NCI-H2171 (cell line): ENCODE measurements at places on chromosomes 12 and 14.

DNA sequence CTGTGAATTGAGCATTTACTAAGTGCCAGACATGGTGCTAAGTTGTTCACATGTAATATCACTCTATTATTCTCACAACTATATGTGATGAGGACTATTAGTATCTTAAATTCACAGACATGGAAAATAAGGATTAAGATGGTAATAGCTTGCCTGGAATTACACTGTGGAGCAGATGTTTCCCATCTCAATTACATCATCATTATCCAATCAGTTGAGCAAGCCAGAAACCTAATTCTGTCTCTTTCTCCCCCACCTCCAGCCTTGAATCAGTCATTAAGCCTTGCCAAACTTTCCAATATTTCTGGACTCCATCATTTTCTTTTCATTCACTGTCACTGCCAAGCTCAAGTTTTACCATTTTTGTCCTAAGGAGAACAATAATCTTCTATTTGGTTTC lies 287.8 kb upstream of the KITLG start:
- no peak for DNase-seq

DNA sequence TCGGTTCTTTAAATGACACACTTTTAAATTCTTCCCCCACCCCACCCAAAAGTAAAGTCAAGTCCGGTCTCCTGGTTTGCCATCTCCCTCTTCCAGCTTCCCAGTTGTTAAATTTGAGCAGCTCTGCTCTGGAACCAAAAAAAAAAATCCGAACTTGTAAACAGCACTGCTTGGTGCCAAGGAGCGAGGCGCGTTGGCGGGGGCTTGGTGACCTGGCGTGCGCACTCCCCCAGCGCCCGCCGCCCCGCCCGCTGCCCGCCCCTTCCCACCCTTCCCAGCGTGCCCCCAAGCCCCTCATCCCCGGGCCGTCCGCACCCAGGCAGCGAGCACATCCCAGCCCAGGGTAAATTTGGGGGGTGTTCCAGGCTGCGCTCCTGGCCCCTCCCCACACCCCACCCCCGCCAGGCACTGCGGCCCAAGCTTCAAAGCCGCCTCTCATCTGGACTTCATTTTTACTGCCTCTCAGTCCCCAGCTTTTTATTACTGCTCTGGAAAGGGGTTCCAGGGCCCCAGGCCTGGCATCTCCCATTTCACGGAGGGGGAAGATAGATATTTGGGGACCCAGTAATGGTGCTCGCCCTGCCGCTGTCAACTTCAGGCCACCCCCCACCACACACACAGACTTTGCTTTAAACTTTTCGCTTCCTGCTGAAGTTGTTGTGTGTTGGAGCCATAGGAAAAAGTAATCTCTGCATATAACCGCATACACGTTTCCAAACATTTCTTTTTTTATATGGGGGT lies 11.7 kb upstream of the ITGB7 start:
- no peak for DNase-seq

DNA sequence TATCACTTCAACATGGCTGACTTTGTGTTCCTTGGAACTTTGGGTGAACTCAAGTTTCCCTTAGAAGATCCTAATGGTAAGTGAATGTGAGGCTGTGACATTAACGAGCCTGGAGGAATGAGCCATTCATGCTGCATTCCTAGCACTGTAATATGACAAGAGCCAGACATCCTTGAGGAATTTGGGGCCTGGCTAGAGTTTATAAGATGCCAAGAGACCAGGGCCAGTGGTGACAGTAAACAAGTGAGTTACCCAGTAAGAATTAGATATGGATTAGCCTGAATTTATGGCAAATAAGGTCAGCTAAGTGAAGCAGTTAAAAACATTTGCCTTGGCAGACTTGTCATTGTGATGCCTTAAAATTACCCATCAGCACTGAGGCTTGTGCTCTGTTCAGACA lies 232.4 kb downstream of the AKAP6 start:
- DNase-seq, result no peak

DNA sequence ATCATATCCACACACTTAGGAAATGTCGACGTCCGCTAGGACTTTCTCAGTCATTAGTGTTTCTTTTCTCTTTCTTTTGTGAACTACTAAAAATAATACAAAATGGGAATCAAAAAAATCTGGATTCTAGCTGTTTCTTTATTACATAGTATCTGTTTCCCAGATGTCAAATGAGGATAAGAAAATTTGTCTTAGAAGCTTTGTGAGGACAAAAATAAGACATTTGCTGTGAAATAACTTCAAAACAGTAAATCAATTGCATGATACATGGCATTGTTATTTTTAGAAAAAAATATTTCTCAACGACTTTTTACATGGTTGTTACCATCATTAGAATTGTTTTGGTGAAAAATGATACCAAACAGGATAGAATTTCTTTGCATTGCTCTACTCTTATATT lies 71.4 kb upstream of the IFNG-AS1 start:
- no peak for DNase-seq

- DNase-seq, result no peak
Observed at GRCh38 chr14:52002542-52002941, 13.2 kb downstream of the RTRAF start.

GRCh38 chr12:21852251-21852650 lies 77.7 kb upstream of the KCNJ8 start:
- no peak for DNase-seq

DNA sequence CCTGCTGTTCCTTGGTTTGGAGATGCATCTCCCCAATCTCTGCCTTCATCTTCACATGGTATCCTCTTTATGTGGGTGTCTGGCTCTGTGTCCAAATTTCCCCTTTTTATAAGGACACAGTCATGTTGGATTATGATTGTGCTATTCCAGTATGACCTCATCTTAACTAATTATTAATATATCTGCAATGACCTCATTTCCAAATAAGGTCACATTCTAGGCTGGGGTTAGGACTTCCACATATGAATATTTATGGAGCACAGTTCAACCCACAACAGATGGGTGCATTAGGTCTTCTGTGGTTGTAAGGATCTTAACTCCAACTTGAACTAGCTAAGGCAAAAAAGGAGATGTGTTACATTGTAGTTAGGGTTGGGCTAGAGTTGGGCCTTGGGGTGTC lies 69.4 kb downstream of the ADCK1 start:
- no peak for DNase-seq

DNA sequence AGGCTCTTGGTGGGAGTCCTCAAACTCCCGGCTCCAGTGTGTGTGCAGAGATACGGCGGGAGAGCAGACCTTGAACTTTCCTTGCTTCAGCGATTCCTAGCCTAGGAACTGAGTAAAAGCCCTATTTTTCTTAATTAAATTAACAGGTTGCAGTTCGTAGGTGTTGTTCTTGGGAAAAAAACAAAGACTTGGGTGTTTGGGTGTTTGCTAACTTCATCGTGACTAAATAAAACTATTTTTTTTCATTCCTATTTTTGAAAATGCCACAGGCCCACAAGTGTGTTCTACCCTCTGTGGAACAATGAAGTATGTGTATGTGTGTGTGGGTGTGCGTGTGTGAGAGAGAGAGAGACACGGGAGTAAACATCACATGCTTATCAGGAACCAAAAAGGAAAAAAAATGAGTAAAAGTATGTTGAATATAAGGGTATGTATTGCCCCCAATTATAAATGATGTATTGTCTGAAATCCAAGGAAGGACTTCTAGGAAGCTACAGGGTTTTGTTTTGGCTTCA lies 651 bp downstream of the TMEM117 start:
- DNase-seq, result no peak
